ENCODE measurements at places on chromosomes 3 and 15. TPM values are rescaled to one million over a fixed set of nuclear protein-coding genes. Genes with fewer than 3 reads are reported as not detected.

DNA sequence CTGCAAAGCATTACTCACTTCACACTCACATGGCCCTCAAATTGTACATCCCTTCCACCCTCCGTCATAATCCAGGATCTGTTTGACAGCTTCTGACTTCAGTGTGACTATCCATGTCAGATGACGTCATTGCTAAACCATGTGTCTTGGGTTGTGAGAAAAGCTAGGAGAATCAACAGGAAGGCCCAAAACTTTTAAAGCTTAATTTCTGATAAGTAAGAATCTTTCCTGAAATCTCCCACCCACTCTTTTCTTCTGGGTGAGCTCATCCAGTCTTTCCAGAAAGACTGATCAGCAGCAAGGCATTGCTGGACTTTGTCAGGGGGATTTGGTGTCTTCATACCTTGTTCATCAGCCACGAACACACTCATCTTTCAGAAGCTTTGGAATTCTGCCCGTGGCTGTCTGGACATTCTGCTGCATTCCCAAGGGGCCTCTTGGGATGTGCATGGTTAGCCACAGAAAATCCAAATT is 11.5 kb upstream of the LMCD1 start:
- no peak for DNase-seq

- no peak for DNase-seq
Measured at GRCh38 chr3:25354071-25354470, 74.0 kb upstream of the RARB start.

GRCh38 chr3:49609815-49610214 is 55.5 kb downstream of the BSN start:
- DNase-seq: no peak

DNA sequence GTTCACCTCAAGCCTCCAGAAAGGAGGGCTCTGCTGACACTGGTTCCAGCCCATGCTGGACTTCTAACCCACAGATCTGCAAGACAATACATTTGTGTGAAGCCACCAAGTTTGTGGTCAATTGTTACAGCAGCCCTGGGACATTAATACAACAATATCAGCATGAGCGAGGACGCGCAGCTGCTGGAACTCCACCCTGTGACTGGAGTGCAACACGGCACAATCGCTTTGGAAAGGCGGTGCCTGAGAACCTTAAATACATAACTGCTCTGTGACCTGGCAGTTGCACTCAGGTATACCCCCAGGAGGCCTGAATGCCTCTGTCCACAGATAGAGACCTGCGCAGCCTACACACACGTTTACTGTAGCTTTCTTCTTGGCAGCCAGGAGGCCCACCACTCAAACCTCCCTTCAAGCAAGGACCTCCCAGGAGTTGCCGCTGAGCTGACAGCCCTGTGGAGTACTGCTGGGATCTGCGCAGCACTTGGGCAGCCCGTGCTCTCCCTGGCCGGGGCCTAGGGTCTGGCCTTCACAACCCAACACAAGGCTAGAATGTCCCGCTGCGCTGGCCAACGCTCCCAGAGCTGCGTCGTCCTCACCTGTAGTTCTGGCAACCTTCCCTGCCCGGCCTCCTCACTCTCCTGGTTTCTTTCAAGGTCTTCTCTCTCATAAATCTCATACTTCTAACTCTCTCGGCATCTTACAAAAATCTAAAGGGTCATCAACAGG is 8.3 kb downstream of the MRPS25 start:
- DNase-seq: no peak

DNA sequence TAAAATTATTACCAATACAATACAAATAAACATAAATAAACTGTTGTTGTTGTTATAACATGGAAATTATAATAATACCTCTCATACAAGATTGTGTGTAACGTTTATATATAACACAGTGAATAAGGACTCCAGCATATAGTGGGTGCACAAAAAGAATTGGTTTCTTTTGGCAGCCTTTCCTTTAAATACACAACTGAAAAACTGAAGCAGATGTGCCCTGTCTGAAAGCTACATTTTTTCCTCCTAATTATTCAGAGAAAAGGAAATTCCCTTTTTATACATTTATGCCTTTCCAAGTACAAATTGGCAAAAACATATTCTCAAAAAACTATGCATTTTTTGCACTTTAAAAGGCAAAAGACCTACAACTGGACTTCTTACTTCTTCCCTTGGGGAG is 928.9 kb upstream of the NR2F2 start:
- DNase-seq: no peak

DNA sequence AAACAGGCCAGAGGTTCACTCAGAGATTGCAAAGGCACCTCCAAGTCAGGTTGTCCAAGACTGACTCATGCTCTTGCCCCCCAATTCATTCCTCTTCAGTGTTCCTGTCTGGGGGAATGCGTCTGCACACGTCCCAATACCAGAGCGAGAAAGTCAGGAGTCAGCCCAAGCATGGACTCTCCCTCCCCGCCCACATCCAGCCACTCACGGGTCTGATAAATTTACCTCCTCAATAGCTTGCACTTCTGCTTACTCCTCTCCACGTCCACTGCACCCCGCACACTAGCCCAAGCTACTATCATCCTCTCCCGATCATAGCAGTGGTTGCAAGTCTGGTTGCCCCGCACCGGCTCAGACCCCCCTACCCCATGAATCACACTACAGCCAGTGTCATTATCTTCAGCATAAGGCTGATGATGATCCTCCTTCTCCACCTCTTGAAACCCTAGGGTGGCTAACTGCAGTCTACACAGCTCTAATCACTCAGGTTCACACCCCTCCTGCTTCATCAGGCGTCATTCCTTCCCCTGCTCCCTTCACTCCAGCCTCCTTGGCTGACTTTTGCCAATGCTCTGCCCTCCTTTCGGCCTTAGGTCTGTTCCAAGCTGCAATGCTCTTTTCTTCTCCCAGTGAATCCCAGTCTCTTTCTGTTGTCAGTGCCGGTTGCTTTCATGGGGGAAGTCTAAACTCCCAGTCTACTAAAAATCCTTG is 27.6 kb upstream of the MYO1E start:
- DNase-seq: no peak

- no peak for DNase-seq
Measured at GRCh38 chr3:127784865-127785710, 37.2 kb downstream of the MGLL start.

BFSP2 gene
- total RNA-seq: 0.67 TPM

All from Panc1 (cell line).